Effector memory CD4-positive, alpha-beta T cell (primary cell): ENCODE measurements at places on chromosomes 7 and 10.

DNA sequence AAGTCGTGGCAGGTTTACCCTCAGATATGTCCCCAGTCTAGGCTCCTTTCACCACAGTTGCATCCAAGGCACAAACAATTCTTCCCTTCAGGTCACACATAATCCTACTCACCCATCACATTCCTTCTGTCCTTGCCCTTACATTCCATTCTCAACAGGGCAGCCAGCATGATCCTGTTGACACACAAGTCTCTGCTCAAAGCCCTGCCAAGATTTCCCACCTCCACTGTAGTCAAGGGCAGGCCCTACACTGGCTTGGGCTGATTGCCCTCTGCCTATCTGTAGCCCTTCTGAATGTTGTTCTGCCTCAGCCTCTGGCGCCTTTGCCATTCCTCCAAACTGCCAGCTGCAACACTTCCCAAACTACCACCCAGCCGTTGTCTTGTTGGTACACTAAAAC lies 187.9 kb upstream of the AKR1E2 start:
- DNase-seq, result no peak

- DNase-seq, result no peak
These were observed 49.9 kb upstream of the VOPP1 start for GRCh38 chr7:55622241-55622640.

GRCh38 chr7:135224027-135224426 lies 9.6 kb upstream of the STRA8 start:
- no peak for DNase-seq

GRCh38 chr10:121848082-121848481 lies 79.7 kb downstream of the ATE1 start:
- no peak for DNase-seq
